CD4-positive, CD25-positive, alpha-beta regulatory T cell (primary cell): ENCODE measurements at places on chromosomes 2 and 18. TPM values are rescaled to one million over a fixed set of nuclear protein-coding genes. Genes with fewer than 3 reads are reported as not detected.

- no peak overlapping the region for H3K27ac ChIP-seq
- no peaks in the 10 kb centered on the region for H3K27me3 ChIP-seq
- H3K36me3 ChIP-seq: no peaks in the 10 kb centered on the region
- DNase-seq: no peak
- no peak overlapping the region for H3K4me3 ChIP-seq
- H3K4me1 ChIP-seq: no peaks in the 10 kb centered on the region
Measured at GRCh38 chr18:61749546-61749945, 143.3 kb downstream of the RNF152 start.

- no peaks in the 10 kb centered on the region for H3K4me1 ChIP-seq
- DNase-seq: no peak
- no peak overlapping the region for H3K4me3 ChIP-seq
Measured at GRCh38 chr18:41693008-41693407, 262.0 kb upstream of the PIK3C3 start.

- DNase-seq: no peak
- peaks cover 3% of the 10 kb centered on the region for H3K36me3 ChIP-seq
- H3K27me3 ChIP-seq: no peaks in the 10 kb centered on the region
- peak overlapping the region; percentile 97 for H3K4me3 ChIP-seq
- peaks cover 24% of the 10 kb centered on the region for H3K4me1 ChIP-seq
Measured at GRCh38 chr2:202237787-202238233, 587 bp downstream of the SUMO1 start.

DNA sequence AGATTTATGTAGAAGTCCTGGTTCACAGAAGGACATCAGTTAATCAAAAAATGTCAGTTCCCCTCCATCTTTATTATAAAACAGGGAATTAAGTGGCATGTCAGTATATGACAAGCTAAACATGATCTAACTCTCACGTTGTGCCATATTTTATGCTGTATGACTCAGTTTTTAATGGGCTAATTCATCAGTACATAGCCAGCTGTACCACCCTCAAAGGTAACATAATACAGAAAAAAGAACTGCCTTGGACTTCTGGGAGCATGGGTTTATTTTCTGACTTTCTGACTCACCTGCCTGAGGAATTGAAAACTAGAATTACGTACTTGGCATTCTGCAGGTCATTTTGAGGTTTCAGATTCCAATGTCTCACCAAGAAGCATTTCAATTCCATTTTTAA, 135.7 kb downstream of the CMPK2 start:
- H3K27me3 ChIP-seq: no peaks in the 10 kb centered on the region
- no peak overlapping the region for H3K4me3 ChIP-seq
- no peak overlapping the region for H3K27ac ChIP-seq
- no peaks in the 10 kb centered on the region for H3K36me3 ChIP-seq

DNA sequence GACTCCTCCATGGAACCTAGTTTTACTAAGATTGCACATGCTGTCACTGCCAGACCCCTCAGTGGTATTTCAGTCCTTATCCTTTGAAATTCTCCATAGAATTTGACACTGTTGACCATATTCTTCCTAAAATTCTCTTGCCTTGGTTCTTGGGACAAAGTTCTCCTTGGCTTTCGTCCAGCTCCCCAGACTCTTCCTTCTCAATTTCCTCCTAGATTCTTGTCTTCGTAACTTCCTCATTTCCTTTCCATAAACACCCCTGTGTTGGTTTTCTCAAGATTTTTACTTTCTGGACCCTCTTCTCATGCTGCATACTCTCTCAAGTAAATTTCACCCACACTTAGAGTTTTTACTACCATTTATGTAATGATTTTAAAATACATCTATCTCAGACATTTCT, 96.6 kb upstream of the TWSG1 start:
- no peak overlapping the region for H3K27ac ChIP-seq
- no peak overlapping the region for H3K4me3 ChIP-seq
- H3K36me3 ChIP-seq: peaks cover 83% of the 10 kb centered on the region
- no peak for DNase-seq

GRCh38 chr18:13465124-13465446, 246.5 kb downstream of the LDLRAD4 start:
- H3K4me1 ChIP-seq: peaks cover 58% of the 10 kb centered on the region
- DNase-seq: no peak
- H3K36me3 ChIP-seq: peaks cover 8% of the 10 kb centered on the region

DNA sequence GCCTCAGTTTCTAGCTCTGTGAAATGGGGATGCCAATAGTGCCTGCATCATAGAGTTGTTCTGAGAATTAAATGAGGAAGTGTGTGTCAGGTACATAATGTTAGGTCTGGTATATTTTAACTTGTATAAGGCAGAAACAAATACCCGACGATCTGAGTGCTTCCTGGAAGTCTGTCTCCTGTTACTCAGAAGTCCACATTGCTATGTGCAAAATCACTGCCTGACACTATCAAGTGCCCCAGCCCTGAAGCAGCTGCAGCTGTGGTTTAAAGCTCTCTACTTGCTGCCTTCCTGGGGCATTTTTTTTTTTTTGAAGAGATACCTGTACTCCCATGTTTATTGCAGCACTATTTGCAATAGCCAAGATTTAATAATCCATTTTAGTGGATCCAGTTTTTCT, 125.3 kb downstream of the SLC4A3 start:
- no peak for DNase-seq
- H3K4me1 ChIP-seq: no peaks in the 10 kb centered on the region
- H3K27ac ChIP-seq: no peak overlapping the region

The ASXL2 gene
- 48.6 TPM for total RNA-seq

- H3K4me3 ChIP-seq: no peak overlapping the region
- no peak overlapping the region for H3K27ac ChIP-seq
- H3K36me3 ChIP-seq: no peaks in the 10 kb centered on the region
Measured at GRCh38 chr18:44589693-44590355, 90.9 kb upstream of the SETBP1 start.

DNA sequence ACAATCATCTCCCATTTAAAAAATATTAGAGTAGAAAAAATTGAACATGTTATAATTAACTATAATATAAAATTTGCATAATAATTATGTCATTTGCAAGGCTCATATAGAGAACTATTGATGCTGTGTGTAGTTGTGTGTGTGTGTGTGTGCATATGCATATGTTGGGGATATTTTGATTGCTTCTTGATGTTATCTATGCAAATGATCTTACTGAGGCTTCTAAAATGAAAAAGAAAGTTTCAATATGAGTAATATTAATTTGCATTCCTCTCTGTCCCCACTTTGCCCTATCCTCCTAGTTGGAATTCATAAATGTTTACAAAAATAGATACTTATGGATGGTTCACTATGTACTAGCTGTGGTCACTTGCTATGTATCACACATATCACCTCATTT, 523.3 kb downstream of the TRIB2 start:
- H3K36me3 ChIP-seq: no peaks in the 10 kb centered on the region
- H3K27ac ChIP-seq: no peak overlapping the region
- no peak for DNase-seq
- no peaks in the 10 kb centered on the region for H3K4me1 ChIP-seq
- H3K4me3 ChIP-seq: no peak overlapping the region
- H3K27me3 ChIP-seq: no peaks in the 10 kb centered on the region

DNA sequence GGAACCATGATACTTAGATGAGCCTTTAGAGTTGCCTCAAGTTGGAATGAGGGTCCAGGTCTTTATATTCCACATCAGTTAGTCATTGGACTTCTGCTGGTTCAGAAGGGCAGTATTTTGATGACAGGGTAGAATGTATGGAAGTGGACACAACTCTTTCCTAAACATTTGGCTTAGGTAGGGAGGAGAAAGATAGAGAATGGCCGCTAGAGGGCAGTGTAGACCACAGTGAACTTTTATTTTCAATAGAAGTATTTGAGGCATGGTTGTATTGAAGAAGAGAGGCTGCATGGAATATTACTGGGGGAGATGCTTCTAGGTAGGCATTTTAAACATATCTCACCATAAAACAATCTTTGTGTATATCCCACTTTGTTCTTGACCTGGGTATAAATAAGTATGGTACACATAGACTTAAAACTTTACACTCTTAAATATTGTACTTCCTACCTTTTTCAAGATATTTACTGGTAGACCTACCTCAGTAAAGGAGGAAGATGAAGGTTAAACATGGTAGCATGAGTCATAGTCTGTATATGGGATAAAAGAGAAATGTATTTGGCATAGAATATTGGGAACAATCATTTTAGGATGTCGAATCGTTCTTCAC, 497.6 kb upstream of the FAM98A start:
- no peaks in the 10 kb centered on the region for H3K4me1 ChIP-seq
- no peaks in the 10 kb centered on the region for H3K36me3 ChIP-seq
- no peak for DNase-seq
- no peak overlapping the region for H3K27ac ChIP-seq
